ENCODE measurements at places on chromosomes 4 and X.

DNA sequence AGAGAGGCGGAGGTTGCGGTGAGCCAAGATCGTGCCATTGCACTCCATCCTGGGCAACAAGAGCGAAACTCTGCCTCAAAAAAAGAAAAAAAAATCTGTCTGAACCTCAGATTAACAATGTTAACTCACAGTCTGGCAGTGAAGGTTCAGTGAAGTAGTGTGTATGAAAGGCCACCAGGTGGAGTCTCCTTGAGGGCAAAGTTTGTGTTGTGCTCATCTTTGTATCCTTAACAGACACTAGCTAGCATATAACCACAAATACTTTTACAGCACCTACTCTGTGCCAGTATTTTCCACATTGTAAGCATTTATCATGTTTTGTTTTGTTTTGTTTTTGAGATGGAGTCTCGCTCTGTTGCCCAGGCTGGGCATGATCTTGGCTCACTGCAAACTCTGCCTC, 46.0 kb upstream of the MGST2 start:
- no peak for ATAC-seq

GRCh38 chr4:170529748-170530722, 440.3 kb upstream of the AADAT start:
- ATAC-seq = no peak

- ATAC-seq = peak; percentile 70
Measured at GRCh38 chrX:48938721-48939425, 18.5 kb downstream of the OTUD5 start.

DNA sequence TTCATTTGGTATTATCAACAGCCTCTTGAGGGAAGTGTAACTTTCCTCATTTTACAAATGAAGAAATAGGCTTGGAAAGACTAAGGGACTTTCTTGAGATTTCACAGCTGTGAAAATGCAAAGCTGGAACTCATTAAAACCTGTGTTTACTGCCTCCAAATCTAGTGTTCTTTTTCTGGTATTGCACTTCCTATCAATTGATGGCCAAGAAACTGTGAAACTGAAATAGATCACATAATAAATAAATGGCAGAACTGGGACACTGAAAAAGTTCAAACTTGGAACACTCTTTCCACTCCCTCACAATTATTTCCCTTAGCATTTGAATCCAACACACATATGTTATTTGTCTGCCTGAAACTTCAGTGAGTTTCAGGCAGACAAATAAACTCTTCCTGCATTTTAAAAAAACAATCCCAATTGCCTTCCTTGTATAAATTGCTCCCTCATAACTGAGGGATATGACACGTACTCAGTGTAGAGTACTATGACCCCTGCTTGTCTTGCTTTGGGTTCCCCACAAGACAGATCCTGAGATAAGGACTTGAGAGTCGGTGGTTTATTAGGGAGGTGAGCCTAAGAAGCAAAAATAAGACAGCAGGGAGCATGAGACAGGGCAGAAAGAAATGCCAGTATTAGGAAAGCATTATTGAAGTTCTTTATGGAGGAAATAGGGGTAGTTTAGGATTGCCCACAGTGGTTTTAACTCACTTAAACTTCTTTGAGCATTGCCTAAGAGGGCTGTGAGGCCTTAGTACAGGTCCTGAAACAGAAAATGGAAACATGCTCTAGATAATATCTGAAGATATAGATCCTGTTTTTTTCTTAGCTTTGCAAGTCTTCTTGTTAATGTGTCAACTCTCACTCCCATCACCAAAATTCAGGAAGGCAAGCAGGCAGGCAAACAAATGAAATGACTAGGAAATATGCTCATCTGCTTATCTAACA, 33.9 kb downstream of the RTL3 start:
- ATAC-seq = no peak

- ATAC-seq = no peak
Measured at GRCh38 chr4:118193421-118193820, 159.1 kb downstream of the NDST3 start.

DNA sequence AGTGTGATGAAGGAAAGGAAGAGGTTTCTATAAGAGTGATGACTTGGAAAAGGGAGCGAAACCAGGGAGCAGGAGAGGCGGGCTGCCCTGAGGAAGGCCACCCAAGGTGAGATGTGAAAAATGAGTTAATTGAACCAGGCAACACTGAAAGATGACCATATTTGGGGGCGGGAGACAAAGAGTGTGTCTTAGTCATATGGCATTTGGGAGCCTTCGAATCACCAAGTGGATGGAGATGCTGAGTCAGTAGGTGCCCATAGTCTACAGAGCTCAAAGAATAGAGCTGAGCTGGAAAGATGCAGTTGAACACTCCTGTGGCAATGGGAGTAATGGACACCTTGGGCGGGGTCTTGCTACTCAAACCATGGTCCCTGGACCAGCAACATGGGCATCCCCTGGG, 8.3 kb upstream of the TLR8 start:
- no peak for ATAC-seq

DNA sequence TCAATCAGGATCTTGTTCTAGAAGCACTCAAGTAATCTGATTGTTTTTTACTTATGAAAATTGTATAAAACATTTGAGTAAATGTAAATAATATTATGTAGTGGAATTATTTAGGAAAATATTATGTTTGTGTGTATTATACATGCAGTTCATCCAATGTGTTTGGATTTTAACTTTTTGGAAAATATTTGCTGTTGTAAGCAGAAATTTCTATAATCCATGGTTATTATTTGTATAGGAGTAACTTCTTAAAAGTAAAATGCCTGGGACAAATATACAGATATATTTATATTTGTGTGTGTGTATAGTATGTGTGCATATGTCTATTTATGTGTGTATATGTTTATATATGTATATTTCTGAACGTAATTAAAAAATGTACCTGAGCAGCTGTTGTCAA, 1394.6 kb upstream of the AGA start:
- no peak for ATAC-seq

DNA sequence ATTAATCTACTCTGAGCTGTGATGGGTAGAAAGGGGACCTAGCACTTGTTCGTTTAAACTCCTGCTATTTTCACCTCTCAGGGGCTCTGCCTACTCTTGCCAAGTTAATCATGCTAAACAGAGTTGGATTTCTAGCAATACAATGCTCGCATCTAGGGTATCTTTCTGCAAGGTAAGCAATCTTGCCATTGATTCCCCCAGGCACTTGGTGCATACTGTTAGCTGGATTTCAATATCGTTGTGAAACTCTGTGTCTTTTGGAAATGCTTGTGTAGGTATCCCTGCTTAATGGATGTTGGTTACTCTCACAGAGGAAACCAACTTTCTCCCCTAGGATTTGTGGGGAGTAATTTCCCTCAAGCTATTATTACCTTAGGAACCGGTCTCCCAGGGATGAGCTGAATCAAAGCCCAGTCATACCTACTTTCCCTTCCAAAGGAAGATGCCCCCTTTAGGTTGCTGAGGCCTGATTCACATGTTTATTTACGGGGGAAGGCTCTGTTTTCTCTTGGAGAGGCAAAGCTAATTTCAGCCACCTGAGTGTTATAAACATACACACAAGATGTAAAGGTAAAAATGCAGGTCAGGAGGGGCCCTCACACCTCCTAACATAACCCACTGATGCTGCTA, 366.8 kb downstream of the FBXW7 start:
- no peak for ATAC-seq

GRCh38 chrX:18272222-18272621, 51.5 kb upstream of the BEND2 start:
- ATAC-seq = no peak

- no peak for ATAC-seq
Measured at GRCh38 chrX:3280706-3281105, 65.7 kb downstream of the MXRA5 start.

DNA sequence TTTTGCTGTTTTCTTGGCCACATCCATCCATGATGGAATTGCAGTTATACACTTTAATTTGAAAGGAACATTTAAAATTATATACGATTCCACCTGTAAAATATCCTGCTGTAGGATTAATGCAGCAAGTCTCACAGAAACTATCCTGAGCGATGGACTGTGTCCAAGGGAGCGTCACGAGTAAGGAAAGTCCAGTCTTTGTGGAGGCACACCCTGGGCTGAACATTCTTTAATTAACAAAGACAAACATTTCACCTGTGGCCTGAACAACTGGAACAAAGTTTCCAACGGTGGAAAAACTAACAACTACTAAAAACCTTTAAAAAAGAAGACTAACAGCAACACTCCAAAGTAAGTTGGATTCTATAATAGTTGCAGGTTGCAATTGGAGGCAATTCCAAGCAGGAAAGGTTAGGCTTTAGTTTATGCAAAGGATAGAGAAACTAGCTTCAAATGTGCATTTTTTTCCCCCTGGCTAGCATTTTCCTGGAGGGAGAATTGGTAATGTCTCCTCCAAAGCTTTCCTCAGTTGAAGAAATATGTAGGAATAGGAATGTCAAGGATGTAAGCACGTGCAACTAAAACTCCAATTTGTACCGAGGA, 11.0 kb downstream of the EREG start:
- ATAC-seq = no peak

DNA sequence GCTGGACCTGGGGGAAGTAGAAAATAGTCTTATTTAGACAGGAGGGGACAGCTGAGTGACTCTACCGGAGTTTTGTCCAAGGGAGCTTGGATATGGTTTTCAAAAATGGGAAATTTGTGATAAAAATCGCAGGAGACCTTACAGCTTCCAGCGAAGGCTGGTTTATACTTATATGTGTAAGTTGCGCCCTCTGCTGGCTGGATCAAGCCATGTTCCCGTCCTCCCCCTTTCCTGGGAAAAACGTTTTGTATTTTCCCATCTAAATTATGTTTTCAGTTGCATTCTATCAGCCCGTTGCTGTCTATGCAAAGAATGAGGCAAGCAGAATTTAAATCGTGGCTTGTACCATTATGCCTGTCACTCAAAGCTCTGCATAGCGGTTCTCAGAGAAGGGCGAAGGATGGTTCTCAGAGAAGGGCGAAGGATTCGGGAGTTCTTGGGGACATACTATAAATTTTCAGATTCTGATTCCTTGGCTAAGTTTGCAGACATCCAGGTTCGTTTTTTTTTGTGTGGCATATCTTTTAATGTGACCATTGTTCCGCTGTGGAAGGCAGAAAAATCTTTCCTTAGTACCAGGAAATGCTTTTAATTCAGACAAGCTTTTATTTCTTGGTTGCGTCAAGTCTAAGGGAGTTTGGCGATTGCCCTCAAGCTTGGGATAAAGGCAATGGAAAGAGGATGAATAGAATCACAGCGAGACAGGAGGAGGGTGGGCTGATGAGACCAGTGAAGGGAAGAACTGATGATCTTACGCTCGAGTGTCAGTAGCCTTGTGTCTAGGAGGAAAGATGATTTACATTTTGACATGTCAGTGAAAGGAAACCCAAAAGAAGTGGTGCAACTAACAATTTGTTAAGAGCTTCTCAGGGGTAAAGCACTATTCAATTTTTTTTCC, 128.5 kb upstream of the ARX start:
- ATAC-seq = no peak

DNA sequence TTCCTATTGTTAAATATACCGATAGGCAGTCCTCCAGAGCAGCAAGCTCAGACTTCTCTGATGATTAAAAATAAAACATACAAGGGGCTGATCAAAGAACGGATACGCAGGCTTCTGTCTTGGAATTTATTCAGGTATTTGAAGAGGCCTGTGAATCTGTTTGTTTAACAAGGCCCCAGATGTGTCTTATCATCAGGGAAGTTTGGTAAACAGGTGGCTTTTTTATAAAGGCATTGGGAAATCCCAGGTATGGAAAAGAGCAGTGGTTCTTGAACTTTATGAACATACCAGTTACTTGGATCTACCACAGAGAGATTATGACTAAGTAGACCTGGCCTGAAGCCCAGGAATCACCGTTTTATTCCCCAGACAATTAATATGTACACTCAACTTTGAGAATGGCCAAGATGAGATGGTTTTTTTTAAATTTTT, 47.9 kb downstream of the SOWAHB start:
- ATAC-seq = no peak

DNA sequence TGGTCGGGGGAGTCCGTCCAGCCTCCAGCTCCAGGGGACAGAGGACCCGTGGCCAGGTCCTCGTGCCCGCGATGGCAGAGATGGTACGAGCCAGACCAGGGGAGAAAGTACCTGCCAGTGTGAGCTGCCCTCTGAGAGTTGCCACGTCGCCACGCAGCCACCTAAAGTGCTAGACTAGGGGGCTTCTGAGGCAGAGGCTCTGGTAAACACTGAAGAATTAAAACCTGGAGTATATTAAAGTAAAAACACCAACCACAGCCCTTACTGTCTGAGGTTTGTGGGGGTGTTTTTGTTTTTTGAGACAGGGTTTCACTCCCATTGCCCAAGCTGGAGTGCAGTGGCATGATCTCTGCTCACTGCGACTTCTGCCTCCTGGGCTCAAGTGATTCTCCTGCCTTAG, 60.1 kb upstream of the SORCS2 start:
- ATAC-seq = no peak

DNA sequence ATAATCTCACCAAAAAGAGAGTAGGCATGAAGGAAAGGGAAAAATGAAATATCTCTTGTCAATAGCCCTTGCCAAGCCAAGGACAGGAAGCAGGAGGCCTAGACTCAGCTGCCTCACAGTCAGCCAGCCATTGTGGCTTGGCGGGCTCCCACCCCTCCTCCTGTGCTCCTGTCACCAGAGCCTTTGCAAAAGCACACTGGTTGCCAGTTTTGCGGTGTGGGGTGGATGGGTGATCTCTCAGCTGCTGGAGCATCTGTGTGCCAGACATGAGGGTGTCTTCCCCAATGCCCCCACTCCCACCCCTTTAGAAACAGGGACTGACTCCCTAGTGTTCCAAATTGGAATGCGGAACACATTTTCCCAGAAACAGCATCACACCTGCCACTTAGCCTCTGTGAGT, 26.1 kb downstream of the ARHGEF6 start:
- no peak for ATAC-seq

DNA sequence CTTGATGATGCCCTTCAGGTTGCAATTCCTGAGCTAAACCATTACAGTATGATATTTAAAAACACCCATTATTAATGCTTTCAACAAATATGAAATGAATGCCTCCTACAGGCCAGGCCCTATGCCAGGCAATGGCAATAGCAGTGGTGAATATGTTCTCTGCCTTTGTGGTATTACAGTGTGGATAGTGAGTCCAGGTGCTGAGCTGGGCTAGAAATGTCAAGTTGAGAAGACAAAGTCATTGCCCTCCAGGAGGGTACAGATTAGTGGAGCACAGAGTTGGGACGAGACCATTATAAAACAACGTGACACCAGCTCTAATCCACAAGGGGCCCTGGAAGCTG, 81.9 kb downstream of the RBM47 start:
- ATAC-seq = no peak

DNA sequence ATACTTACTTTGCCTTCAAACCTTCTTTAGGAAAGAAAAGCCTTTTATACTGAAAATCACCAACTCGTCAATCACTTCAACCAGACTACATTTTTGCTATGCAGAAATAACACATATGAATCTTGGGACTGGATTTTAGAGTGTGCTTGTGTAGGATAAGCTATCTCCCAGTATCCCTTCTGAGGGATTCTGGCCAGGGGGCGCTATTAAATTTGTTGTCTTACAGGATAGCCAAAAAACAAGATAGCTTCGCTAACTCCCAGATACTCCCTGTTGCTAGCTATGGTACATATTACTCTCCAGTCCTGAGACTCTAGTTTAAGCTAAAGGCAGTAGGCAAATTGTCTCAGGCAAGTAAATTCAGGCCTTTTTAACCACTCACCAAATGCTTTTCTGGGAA, 167.2 kb downstream of the LHFPL1 start:
- no peak for ATAC-seq
